ENCODE measurements at places on chromosomes 2 and 18. TPM values are rescaled to one million over a fixed set of nuclear protein-coding genes. Genes with fewer than 3 reads are reported as not detected.

DNA sequence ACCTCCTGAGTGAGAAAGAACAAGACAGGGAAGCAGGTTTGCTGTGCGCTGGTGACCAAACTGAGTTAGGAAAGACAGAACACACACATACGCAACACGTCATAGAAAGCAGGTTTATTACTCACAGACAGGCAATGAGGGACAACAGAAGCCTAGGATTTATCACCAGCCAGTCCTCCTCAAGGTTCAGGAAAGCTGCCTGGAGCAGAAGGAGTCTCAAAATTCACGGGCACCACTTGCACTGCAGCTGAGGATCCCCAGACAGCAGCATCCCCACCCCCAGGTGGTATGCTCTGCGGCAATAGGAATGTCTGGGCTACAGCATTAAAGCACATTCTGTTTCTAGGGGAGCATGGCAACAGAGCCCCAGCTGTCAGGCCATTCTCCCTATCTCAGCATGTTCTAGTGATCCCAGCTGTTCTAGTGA lies 284.4 kb upstream of the RGPD4 start:
- no peak overlapping the region for H3K4me3 ChIP-seq
- H3K36me3 ChIP-seq: no peaks in the 10 kb centered on the region
- H3K27me3 ChIP-seq: no peaks in the 10 kb centered on the region
- peak; percentile 35 for DNase-seq

- no peak for DNase-seq
- H3K27ac ChIP-seq: no peak overlapping the region
- no peaks in the 10 kb centered on the region for H3K36me3 ChIP-seq
- no peak overlapping the region for H3K4me3 ChIP-seq
Measured at GRCh38 chr2:551621-552020, 125.6 kb downstream of the TMEM18 start.

GRCh38 chr2:197677483-197677882 lies 2.1 kb upstream of the RFTN2 start:
- H3K4me1 ChIP-seq: peaks cover 30% of the 10 kb centered on the region
- H3K27me3 ChIP-seq: no peaks in the 10 kb centered on the region
- no peak overlapping the region for H3K4me3 ChIP-seq
- H3K36me3 ChIP-seq: no peaks in the 10 kb centered on the region
- DNase-seq: peak; percentile 78

DNA sequence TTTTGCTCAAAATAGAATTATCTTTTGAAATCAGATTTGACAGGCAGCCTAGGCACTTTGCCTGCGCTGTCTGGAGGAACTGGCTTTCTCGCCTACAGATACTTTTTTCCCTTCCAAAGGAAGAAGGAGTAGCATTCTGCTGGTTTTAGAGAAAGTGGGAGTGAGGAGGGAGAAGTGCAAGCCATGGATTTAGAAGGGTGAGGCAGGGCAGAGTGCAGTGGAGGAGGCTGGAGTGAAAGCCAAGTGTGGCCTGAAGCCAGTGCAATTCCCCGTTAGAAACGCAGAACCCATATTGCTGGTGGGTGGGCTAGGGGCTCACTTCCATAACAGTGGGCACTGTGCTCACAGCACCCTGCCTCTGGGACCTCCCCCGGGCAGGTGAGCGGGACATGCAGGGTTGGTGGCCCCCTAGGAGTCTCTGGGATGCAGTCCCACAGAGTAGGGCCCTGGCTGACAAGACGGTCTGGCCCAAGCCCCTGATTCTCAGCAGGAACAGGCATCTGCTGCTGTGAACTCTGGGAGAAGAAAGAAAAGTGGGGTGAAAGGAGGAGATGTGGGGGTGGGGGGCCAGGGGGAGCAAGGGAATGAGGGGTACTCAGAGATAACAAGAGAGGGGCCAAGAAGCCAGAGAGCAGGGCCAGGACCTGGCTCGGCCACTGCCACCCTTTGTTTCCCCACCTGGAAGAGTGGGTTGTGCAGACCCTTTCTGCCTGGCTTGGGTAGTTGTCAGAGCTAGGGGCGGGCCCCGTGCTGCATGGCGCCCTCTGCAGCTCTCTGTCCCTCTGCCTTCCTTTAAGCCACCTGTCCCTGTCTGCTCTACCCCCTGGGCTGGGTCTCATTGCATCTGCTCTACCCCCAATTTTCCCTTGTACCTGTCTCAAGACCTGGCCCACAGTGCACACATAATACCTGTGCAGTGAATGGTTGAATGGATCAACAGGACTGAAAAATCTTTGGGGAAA lies 273.5 kb upstream of the HS6ST1 start:
- H3K27me3 ChIP-seq: no peaks in the 10 kb centered on the region
- DNase-seq: no peak
- H3K4me3 ChIP-seq: no peak overlapping the region
- no peaks in the 10 kb centered on the region for H3K36me3 ChIP-seq
- no peak overlapping the region for H3K27ac ChIP-seq

- no peak overlapping the region for H3K4me3 ChIP-seq
- H3K27ac ChIP-seq: peak overlapping the region; percentile 51
- H3K4me1 ChIP-seq: peaks cover 44% of the 10 kb centered on the region
- DNase-seq: peak; percentile 73
Measured at GRCh38 chr2:191231995-191232394, 13.2 kb upstream of the MYO1B start.

GRCh38 chr2:44679584-44679983 lies 261.9 kb upstream of the SIX3 start:
- no peaks in the 10 kb centered on the region for H3K4me1 ChIP-seq
- H3K27me3 ChIP-seq: no peaks in the 10 kb centered on the region
- no peak overlapping the region for H3K27ac ChIP-seq
- DNase-seq: no peak

DNA sequence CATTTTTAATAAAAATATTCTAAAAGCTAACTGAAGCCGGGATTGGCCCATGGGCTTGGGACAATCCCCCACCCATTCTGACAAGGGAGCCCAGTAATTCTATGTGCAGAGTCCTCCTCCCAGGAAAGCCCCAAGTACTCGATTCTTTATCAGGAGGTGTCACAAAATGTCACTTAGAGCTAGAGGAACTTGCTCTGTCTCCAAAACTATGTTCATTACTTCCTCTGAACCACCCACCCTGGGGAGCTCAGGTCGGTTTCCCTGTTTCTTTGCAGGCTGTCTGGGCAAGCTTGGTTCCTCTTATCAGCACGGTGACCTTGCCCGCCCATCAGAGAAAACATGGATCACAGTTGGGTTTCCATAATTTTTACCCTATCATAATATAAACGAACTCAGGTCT lies 430.6 kb upstream of the ID2 start:
- no peak overlapping the region for H3K4me3 ChIP-seq
- H3K27me3 ChIP-seq: no peaks in the 10 kb centered on the region
- no peaks in the 10 kb centered on the region for H3K36me3 ChIP-seq
- DNase-seq: no peak

PTCD3 gene
- 65.4 TPM for total RNA-seq

GRCh38 chr2:43343573-43344304 lies 117.3 kb upstream of the ZFP36L2 start:
- H3K27me3 ChIP-seq: no peaks in the 10 kb centered on the region
- H3K36me3 ChIP-seq: no peaks in the 10 kb centered on the region
- H3K4me1 ChIP-seq: peaks cover 49% of the 10 kb centered on the region
- DNase-seq: peak; percentile 88
- H3K27ac ChIP-seq: peak overlapping the region; percentile 29

RFX8 gene
- total RNA-seq: 5.1 TPM

DNA sequence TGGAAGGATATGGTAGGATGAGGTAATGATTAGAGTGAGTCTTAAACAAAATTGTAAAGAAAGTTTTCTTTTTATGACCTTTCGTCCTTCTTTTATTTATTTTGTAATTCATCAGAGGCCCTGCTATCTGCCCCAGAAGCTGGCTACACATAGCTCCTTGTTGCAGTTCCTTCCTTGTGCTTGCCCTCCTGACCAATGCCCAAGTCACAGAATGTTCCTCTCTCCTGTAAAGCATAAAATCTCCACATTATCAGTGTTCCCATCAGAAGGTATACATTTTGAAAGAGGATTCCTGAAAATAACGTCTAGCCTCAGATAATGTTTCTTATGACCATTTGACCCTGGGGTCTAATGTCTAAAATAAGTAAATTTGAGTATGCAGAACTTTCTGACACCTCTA lies 78.3 kb downstream of the RND3 start:
- H3K27ac ChIP-seq: no peak overlapping the region
- H3K4me1 ChIP-seq: peaks cover 13% of the 10 kb centered on the region
- no peaks in the 10 kb centered on the region for H3K27me3 ChIP-seq
- no peak for DNase-seq
- no peaks in the 10 kb centered on the region for H3K36me3 ChIP-seq
- H3K4me3 ChIP-seq: no peak overlapping the region

ADAM23 gene
- total RNA-seq: 3.5 TPM

- no peaks in the 10 kb centered on the region for H3K27me3 ChIP-seq
- H3K36me3 ChIP-seq: no peaks in the 10 kb centered on the region
- DNase-seq: no peak
- peak overlapping the region; percentile 90 for H3K4me3 ChIP-seq
- H3K4me1 ChIP-seq: peaks cover 5% of the 10 kb centered on the region
Measured at GRCh38 chr2:166376873-166377272, 1.1 kb upstream of the SCN9A start.

DNA sequence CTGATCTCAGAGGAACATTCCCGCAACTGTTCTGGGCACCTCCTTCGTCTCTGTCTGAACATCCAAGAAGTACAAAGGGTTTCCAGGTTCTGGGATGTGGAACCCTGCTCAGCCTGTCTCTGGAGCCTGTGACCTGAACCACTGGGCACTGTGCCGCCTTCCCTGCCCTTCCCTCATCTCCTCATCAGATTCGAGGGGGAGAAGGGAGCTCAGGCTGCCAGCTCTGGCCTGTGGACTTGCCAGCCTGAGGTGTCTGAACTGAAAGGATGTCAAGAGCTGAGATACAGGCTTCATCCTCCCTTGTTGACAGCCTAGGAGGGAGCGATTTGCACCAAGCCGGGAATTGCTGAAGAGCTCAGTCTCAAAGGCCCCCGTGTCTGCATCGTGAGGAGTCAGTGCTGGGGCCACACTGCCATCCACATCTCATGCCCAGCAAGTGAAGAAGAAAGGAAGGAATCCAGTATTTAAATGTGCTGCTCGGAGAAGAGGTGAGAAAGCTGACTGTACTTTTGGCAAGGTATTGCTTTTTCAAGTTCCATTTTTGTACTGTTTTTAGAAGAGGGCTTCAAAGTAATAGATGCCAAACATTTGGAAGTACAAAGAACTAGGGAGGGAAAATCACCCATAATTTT lies 12.6 kb downstream of the NEU2 start:
- H3K27me3 ChIP-seq: no peaks in the 10 kb centered on the region
- H3K4me3 ChIP-seq: no peak overlapping the region
- no peak for DNase-seq
- no peaks in the 10 kb centered on the region for H3K36me3 ChIP-seq

SKOR2 gene
- total RNA-seq: not detected

HOXD1 gene
- 0.13 TPM for total RNA-seq

ST8SIA5 gene
- total RNA-seq: 0.13 TPM

DNA sequence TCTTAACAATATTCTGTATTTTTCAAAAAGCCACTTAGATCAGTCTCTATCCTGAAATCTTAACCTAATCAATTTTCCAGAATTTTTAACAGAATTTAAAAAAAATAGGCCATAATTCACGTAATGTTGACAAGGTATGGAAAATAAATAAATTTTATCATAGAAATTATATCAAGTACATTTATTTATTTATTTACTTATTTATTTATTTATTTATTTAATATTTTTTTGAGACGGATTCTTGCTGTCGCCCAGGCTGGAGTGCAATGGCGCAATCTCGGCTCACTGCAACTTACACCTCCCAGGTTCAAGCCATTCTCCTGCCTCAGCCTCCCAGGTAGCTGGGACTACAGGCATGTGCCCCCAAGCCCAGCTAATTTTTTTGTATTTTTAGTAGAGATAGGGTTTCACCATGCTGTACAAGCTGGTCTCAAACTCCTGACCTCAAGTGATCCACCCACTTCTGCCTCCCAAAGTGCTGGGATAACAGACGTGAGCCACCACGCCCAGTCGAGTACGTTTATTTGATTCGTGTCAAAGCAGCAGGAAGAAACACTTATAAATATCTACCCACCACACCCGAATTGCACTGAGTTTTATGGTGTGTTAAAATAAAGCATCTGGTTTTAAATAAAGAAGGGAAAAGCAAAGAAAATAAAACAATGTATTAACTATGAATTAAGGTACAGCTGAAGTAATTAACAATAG lies 60.1 kb downstream of the DSC3 start:
- no peaks in the 10 kb centered on the region for H3K36me3 ChIP-seq
- no peaks in the 10 kb centered on the region for H3K27me3 ChIP-seq
- DNase-seq: no peak
- H3K27ac ChIP-seq: no peak overlapping the region
- no peak overlapping the region for H3K4me3 ChIP-seq

- H3K27ac ChIP-seq: peak overlapping the region; percentile 97
- H3K4me3 ChIP-seq: peak overlapping the region; percentile 95
- H3K27me3 ChIP-seq: no peaks in the 10 kb centered on the region
- no peaks in the 10 kb centered on the region for H3K36me3 ChIP-seq
- DNase-seq: peak; percentile 61
Measured at GRCh38 chr2:121650315-121650930, 1.2 kb upstream of the CLASP1 start.

CYS1 gene
- 7.1 TPM for total RNA-seq

DNA sequence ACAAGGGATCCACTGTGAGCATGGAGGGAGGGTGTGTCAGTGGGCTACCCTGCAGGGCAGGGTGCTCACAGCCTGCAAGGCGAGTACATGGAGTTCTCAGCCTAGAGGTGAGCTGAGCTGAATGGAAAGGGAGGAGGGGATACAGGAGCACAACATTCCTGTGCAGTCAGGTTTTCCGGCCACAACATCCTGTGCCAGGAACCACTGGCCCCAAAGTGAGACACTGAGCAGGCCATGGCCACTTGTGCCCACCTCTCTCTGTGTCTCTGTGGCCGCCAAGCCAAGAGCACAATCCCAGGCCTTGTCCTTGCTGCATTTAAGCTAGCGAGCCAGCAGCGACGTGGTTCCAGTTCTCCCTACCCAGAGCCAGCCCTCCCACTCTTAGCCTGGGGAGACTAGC lies 6.1 kb downstream of the DOK1 start:
- H3K27ac ChIP-seq: no peak overlapping the region
- peak; percentile 15 for DNase-seq
- H3K36me3 ChIP-seq: no peaks in the 10 kb centered on the region
- H3K4me3 ChIP-seq: no peak overlapping the region

- H3K4me3 ChIP-seq: no peak overlapping the region
- no peak overlapping the region for H3K27ac ChIP-seq
- no peaks in the 10 kb centered on the region for H3K36me3 ChIP-seq
- DNase-seq: peak; percentile 14
- H3K27me3 ChIP-seq: no peaks in the 10 kb centered on the region
Measured at GRCh38 chr2:197208841-197209240, 101.7 kb downstream of the ANKRD44 start.
